Activated gamma-delta T cell treated with anti-CD3 and anti-CD28 coated beads, Interleukin-2, amount 50 U/mL, for 16 hours (primary cell): ENCODE measurements at places on chromosomes 7 and 10.

DNA sequence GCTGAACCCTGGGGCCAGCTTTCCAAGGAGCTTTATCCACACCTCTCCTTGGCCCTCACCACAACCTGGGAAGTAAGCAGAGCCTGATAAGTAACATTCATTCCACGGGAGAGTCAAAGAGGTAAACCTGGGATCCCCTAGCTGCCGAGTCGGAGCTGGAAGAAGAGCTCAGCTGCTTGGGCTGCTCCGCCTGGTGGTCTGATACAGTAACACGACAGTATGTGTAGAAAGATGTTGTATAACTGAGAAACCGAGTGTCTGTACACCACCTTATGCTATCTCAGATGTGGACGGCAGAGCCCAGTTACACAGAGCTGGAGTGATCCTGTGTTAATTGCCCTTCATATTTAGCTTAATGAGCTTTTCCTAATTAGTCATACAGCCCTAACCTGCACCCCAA is 151.3 kb upstream of the KMT2E start:
- DNase-seq: no peak

DNA sequence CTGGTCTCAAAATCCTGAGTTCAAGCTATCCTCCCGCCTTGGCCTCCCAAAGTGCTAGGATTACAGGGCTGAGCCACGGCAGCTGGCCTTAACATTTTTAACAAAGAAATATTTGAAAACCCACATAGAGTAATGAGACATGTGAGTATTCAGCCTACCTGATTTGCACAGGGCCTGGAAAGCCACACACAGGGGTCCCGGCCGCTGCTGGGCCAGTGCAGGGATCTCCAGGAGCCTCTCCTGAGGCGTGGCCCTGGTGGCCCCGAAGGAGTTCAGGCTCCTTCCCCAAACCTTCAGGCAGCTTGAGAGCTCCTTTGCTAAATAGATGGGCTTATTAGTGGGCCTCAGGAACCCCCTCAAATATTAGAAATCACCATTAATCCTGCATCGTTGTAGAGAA is 18.7 kb downstream of the CNPY1 start:
- no peak for DNase-seq

DNA sequence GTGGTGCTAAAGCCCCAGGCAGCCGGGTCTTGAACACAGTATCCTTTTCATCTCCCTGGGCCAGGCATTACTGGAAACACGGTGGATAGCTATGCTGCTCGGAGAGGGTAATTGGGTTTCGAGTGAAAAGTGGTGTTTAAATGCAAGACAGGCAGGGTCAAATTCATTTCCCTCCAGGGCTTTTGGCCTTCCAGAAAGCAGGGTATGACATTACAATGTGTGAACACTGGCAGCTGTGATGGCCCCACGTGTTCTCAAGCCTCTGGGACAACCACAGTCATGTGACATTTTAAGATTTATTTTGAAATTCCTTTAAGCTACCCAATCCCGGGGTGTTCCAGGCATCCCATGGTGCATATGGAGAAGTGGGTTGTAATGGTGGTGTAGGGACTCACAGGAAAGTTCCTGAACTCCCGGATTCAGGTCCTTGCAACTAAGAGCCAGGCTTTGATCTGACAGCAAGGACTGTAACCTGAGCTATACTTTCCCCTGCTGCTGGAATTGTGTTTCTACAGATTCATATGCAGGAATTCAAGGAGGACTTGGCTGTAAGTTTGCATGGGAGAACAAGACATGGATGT is 46.8 kb downstream of the INSYN2A start:
- no peak for DNase-seq

- DNase-seq: no peak
Measured at GRCh38 chr7:45980181-45980905, 59.3 kb upstream of the IGFBP3 start.

DNA sequence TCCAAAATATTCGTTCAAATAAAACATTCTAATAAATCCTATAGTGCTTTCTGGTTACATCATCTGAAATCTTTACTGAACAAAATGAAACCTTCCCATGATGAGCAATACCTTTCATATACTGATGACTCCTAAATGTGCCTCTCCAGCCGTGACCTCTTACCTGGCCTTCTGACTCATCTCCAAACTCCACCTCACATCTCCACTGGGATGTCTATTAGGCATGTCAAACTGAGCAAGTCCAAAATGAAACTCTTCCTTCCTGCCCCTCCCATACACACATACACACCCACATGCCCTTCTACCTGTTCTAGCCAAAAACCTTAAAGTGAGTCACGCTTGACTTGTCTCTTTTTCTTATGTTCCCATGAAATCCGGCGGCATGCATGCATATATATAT is 22.9 kb downstream of the GSAP start:
- no peak for DNase-seq

GRCh38 chr10:123146894-123147634 is 872 bp upstream of the HMX2 start:
- DNase-seq: no peak

- DNase-seq: no peak
Measured at GRCh38 chr7:22445140-22445743, 54.7 kb downstream of the STEAP1B start.

DNA sequence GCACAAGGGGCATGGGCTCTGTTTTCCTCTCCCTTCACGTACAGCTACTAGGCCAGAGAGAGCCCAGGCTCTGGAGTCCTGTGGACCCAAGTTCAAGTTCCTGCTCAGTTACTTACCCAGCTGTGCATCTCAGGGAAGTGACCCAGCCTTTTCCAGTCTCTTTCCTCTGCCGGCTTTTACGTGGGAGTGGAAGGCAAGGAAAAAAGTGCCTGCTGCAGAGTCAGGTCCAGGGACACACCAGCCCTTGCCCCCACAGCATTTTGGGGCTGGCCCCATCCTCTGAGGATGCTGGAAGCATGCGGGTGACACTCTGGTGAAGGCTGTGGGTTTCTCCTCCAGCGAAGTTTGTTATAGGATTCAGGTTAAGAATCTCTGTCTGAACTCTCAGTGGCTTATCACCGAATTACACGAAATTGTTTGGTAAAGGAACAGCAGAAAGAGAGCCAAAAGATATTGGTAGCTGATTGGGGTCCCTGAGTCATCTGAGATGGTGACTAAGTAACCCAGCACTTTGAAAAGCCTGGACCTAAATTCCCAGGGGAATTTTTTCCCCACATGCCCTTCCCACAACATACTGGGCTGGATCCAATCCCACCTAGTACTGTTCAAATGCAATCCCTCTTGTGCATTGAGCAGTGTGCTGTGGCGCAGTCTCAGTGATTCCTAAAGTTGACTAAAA is 424.3 kb downstream of the RPS24 start:
- DNase-seq: no peak

DNA sequence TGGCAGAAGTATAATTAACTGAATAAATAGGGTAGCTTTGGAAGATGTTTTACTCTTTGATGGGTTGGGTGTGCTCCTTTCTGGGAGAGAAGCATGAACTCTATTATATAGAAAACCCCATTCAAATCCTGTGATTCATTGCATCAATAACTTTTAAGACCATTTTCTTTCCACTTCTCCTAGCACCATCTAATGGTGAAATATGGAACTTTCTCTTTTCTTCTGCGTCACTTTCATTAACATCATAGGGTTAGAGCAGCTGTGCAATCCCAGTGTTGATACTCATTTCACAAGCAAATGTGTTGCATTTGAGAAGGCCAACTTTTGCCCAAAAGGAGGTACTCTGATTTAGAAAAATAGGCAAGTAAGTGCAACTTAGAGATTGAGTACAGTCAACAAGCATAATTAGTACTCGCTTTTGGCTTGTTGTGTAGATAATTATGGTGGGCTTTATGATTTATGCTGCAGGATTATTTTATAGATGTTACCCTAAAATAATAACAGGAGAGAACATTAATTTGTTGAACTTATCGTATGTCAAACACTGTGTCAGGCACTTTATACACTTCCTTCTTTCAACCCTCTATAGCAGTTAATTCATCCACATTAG is 92.9 kb downstream of the CPED1 start:
- no peak for DNase-seq

DNA sequence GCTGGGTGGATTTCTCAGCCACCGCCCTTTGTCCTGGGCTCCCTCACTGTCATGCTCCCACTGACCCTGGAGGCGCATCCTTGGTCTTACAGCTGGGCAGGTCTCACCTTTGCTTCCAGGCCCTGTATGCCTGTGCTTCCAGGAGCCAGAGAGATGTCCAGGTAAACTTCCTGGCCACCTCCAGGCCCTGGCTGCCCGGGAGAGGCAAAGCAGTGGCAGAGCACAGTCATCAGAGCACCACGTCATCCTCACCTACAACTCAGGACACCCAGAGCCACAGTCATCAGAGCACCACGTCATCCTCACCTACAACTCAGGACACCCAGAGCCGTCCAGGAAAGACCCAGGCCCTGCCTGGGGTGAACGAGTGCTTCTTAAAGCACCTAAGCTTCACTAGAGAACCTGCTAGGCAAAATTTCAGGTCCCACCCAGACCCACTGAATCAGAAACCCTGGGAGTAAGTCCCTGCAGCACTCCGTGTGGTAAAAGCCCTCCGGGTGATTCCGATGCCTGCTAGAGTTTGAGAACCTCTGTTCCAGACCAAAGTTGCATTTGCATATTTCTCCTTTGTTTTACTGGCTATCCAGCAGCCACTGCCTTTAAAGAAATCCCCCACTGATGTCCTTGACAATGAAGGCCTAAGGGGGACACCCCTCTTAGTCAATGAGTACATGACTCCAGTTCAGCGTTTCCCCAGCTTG is 62.3 kb downstream of the DLG5 start:
- DNase-seq: no peak

DNA sequence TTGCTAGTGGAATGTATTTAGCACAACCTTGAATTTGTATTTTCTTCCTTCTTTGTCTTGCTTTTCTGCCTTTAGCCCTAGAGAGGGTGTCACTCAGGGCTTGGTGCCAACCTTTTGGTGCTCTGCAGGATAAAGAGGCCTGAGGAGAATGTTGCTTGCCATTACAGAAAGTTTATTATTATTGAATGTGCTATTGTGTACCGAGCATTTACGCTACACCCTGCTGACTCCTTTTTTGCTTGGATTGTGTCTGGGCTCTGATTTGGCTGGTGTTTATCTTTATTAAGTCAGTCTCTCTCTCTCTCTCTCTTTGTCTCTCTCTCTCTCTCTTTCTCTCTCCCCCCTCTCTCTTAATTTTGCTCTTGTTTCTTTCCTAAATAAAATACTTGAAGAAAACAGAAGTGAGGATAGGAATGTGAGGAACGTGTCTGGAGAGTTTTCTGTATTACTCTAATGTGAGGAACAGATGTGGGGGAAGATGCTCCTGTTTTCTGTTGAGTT is 284.4 kb upstream of the PHYHIPL start:
- no peak for DNase-seq

- DNase-seq: no peak
Measured at GRCh38 chr7:155448632-155449007, 9.3 kb upstream of the EN2 start.
